Esophagus squamous epithelium (tissue), 5 donors: ENCODE measurements at places on chromosomes 2 and 18. TPM values are rescaled to one million over a fixed set of nuclear protein-coding genes. Genes with fewer than 3 reads are reported as not detected.

GRCh38 chr2:88281302-88282217 is 111.4 kb downstream of the THNSL2 start:
- DNase-seq = no peak

Gene MLPH
- total RNA-seq = 10.5 TPM

Gene SERPINB3
- 911 TPM for total RNA-seq

- DNase-seq = no peak
These were observed 12.3 kb upstream of the CIB4 start for GRCh38 chr2:26653207-26654060.

Gene DPP10
- not detected for total RNA-seq

GRCh38 chr18:28183418-28184078 is 6.6 kb upstream of the CDH2 start:
- no peak for DNase-seq

Gene PSMA8
- total RNA-seq = not detected

Gene C2orf66
- not detected for total RNA-seq

- DNase-seq = peak; percentile 8
These were observed at the start of gene ARHGAP15 for GRCh38 chr2:143128681-143129580. Gene ARHGAP15, plus strand, starts transcription at chr2:143129419.

GRCh38 chr18:23689031-23689615 is at the start of gene LAMA3:
Gene LAMA3, plus strand, starts transcription at chr18:23689453. Its CDS starts 231 bp downstream, at chr18:23689684.
- DNase-seq = no peak

- DNase-seq = no peak
These were observed 36.1 kb upstream of the TXNDC2 start for GRCh38 chr18:9849407-9850283.

DNA sequence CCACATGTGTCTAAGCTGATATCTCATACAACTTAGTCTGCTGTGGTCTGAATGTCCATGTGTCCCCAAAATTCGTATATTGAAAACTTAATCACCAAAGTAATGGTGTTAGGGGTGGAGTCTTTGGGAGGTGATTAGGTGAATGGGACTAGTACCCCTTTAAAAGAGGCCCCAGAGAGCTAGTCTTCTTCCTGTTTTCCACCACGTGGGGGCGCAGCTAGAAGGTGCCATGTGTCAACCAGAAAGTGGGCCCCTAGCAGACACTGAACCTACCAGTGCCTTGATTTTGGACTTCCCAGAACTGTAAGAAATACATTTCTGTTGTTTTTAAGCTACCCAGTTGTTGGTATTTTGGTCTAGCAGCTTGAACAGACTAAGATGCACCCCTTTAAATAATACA is 86.6 kb downstream of the ASB1 start:
- no peak for DNase-seq

DNA sequence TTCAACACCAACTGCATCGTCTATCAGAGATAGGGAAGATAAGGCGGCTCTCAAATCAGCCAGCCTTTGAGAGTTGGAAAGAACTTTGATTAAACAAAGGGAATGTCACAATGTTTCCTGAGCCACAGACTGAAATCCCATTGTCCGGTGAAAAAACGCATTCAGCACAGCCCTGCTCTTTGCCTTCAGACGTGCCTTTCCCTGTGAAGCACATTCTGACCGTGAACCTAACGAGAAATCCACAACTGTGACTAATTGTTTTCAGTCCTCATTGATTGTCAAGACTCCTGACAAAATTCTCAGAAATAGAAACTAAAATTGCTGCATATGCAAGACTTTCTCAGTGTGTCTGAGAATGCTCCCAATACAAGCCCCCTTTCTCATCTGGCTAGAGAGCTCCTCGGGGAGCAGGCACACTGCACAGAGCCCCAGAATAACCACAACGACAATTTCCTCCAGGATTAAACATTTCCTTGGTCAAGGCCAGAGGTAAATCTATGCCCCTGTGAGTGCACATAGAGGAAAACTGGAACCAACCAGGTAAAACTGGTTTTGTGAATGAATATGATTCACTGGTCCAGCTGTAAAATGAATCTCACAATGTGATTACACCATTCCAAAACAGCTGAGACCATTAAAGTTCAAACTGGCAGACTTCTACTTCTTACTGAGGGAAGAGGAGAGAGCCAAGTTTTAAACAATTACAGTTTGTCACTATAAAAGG is 561.9 kb upstream of the ID2 start:
- DNase-seq = no peak

Gene WDFY1
- 17.3 TPM for total RNA-seq

GRCh38 chr2:71901466-71901865 is 246.2 kb downstream of the CYP26B1 start:
- no peak for DNase-seq

- DNase-seq = no peak
These were observed 17.0 kb downstream of the CYP27A1 start for GRCh38 chr2:218798767-218799504.

GRCh38 chr2:145207884-145208283 is 688.0 kb upstream of the ZEB2 start:
- DNase-seq = no peak

DNA sequence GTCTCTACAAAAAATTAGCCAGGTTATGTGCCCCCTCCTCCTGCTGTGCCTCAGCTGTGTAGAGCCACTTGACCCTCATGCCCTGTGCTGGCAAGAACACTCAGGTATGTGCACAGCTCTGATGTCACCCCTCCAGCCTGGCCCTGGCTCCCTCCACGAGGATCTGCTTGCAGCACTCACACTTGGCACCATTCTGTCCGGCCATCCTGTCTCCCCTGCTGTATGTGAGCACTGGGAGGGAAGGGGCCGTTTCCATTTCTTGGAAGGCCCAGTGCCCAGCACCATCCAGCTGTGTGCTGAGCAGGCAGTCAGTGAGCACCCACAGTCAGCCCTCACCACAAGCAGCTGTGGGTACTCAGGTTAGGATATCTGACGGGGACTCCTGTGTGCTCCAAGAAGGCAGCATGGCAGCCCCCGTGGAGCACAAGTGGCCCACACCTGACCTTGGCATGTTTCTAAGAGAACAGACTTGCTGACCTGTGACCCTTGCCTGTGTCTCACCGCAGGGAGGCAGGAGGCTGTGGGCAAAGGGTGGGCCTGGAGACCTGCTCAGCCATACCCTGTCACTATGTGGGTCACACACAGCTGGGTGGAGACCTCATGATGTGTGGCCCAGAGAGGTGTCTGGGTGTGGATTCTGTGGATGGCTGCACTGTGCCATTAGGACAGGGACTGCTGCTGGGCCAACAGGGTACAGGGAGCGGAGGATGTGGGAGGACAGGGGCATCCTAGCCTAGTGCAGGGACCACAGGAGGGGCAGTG is 31.5 kb downstream of the USP34 start:
- DNase-seq = no peak
